ENCODE measurements at places on chromosomes 1 and 21.
A peak's percentile ranks its signal among the peaks of the same experiment; 100 is the strongest.

- no peak for DNase-seq
Measured at GRCh38 chr1:162144853-162145252, 75.4 kb downstream of the NOS1AP start.

DNA sequence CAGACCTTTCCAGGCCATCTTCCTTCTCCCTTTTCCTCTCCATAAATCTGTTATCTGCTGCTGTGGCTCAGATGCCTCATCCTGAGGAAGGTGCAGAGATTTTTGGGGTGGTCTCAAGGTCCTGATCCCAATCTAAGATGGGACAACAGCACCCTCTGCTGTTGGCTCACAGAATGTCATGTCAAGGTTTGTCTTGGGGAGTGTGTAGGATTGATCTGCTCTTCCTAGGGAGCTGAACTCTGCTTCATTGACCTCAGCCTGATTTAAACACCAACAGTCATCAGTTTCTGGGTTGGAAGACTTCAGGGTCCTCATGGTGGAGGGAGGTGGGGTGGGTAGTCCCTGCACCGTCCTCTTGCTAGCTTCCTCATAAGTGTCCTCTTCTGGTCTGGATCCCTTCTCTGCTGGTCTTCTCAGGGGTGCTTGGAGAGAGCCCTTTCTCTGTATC, 62.8 kb upstream of the LAX1 start:
- DNase-seq, result peak; percentile 72

DNA sequence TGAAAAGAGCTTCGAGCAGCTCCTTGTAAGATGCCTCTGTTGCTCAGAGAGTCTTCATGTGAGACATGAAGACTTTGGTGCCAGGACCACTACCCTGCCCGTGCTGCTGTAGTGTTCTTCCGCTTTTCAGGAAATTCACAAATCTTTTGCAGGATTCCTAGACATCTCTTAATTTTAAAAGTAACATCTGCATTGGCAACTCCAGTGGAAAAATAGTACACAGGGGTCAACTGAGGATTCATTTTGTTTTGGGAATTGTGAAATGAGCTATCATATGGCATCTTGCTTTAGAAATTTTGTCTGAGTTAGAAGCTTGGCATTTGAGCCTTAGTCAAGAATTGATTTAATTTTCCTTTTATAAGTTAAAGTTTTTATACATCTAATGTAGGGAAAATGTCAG, 7.2 kb downstream of the PRDM2 start:
- DNase-seq, result no peak

- DNase-seq, result no peak
Measured at GRCh38 chr1:230700132-230700531, 13.8 kb downstream of the AGT start.

DNA sequence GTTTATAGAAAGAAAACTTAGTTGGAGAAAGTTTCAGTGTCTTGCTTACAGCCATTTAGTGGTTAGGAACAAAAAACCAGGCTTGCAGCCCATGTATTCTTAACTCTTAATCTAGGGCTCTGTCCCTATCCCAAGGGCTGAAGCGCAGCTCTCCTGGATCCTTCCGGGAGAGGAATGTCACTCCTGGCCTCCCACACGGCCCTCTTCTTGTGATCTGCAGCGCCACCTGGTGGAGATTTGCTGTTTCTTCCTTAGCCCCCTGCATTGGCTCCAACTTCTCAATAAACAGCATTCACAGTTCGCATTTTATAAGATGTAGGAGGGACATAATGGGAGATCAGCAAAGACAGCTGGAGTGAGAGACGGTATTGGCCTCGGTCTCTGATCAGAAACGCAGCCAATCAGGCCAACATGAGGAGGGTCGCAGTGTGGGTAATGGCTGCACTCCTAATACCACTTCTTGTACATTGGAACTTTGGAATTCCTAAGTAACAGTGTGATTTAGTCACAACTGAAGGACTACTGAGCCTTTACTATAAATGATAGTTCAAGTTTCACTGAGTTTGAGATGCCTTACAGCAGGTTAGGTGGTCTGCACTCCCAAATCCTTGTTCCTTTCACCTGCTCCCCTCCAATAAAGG, 283.4 kb downstream of the ASTN1 start:
- DNase-seq, result peak; percentile 73

GRCh38 chr1:38815903-38816627, 43.5 kb downstream of the RRAGC start:
- no peak for DNase-seq

- DNase-seq, result no peak
Measured at GRCh38 chr1:9726905-9727595, 75.5 kb downstream of the PIK3CD start.
